ENCODE measurements at places on chromosomes 1 and 21.
A peak's percentile ranks its signal among the peaks of the same experiment; 100 is the strongest.

DNA sequence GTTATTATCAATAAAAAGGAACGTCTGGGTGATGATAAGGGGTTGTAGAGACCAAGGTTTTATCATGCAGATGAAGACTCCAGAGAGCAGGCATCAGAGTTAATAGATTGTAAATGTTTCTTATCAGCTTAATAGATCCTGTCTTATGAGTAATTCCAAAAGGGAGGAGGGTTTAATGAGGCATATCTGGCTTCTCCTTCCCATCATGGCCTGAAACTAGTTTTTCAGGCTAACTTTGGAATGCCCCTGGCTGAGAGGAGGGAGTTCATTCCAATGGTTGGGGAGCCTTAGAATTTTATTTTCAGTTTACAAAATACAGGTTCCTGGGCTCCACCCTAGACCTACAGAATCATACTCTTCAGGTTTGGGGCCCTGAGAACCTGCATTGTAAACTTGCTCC is 13.5 kb downstream of the PLA2G2D start:
- no peak for DNase-seq

- peak; percentile 62 for DNase-seq
These were observed 182.3 kb downstream of the FCRL5 start for GRCh38 chr1:157369808-157370521.

DNA sequence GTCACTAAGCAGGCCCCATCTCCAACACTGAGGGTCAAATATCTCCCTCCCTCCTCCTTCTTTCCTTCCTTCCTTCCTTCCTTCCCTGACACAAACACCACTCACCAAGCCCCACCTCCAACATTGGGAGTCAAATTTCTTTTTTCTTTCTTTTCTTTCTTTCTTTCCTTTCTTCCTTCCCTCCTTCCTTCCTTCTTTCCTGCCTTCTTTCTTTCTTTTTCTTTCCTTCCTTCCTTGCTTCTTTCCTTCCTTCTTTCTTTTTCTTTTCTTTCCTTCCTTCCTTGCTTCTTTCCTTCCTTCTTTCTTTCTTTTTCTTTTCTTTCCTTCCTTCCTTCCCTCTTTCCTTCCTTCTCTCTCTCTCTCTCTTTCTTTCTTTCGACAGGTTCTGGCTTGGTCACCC is 79.2 kb upstream of the ETS2 start:
- DNase-seq = no peak

DNA sequence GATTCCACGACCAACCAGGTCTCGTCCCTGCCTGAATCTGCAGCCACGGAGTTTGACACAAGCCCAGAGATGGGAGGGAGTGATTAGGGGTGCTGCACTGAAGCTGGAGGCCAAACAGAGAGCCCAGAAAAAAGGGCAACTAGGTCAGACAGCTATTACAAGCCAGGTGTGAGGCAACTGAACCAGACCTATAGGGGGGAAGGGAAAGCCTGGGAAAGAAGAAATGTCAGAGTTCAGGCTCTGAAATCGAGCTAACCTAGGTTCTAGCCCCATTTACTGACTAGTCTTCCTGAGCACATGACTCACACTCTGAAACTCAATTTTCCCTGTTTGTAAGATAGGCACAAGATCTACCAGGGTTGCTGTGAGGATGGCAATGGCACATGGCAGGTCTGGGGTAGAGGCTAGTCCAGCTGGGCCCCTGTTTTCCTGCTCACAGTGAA is 1.7 kb downstream of the DHCR24 start:
- DNase-seq = no peak

GRCh38 chr1:18200918-18201317 is 93.3 kb downstream of the IGSF21 start:
- DNase-seq = no peak

DNA sequence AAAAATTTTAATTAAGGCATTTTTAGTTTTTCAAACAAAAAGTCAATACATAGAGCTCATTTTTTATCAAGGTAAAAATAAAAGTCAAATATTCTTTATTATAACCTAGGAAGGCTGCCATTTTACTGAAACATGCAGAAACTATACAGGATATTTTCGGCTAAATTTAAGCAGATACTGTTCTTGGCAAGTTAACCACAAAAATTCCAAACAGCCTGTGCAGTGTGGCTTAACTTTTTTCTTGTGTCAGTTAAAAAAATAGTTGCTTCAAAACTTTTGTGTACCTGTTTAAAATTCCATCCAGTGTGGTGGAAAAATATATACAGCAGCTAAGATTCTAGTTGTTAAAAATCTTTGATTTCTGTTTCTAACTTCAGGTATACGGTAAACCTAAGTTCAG is 135.0 kb downstream of the ATP5PO start:
- DNase-seq = no peak

GRCh38 chr1:8017495-8018197 is 8.5 kb downstream of the ERRFI1 start:
- DNase-seq = no peak

DNA sequence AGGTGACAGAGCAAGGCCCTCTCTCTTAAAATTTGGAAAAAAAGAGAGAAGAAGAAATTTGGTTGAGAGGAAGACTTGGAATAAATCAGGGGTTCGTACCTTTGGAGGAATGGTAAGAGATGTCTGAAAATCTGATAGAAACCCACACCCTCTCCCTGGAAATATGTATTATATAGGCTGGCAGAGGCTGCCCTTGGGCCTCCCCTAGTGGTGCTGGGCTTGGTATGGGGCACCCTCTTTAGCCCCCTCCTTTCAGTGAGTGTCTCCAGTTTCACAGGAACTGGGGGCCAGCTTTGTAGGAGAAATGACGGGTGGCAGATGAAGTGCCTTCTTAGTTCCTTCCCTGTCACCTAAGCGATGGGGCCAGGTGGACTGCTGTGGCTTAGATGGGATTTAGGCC is 82.9 kb upstream of the SLC2A1 start:
- no peak for DNase-seq

- DNase-seq = no peak
These were observed 6.4 kb upstream of the S100A8 start for GRCh38 chr1:153397051-153397923.

DNA sequence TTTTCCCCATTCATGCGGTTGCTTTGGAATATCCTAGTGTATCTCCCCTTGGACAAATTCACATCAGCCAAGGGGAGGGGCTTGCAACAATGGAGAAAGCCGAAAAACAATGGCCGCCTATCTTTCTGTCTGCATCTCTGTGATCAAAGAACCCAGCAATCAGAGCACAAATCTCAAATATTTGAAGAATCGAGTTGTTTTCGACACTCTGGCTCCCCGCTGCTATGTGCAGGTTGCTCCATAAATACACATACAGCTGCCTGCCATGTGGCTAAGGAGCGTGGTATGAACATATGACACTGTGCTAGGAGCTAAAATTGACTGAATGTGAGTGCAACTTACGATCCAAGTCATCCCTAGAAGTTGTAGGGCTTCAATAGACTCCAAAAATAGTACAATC is 8.5 kb downstream of the CFHR4 start:
- no peak for DNase-seq

- DNase-seq = no peak
These were observed 13.4 kb downstream of the RNASEL start for GRCh38 chr1:182575540-182576149.

GRCh38 chr1:175207971-175208370 is 15.4 kb upstream of the KIAA0040 start:
- no peak for DNase-seq

GRCh38 chr1:147622731-147623130 is 47.6 kb downstream of the ACP6 start:
- DNase-seq = no peak

GRCh38 chr1:220451532-220451931 is 76.4 kb upstream of the MARK1 start:
- DNase-seq = no peak

DNA sequence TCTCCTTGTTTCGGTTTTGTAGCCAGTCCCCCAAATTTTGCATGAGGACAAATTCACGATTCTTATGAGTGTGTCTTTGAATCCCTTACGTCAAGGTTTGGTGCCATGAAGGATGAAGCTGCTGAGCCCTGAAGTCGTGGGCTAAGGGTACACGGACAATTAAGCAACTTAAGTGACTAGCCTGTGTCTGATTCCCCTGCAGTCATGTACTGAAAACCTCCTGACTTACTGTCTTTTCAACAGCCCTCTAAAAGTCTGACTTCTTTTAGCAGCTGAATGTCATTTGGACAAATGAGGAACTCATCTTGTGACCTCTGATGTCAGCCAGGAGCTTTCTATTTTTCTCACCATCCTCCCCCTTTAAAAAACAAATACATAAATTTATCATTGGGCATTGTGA is 27.1 kb upstream of the C1orf105 start:
- no peak for DNase-seq

DNA sequence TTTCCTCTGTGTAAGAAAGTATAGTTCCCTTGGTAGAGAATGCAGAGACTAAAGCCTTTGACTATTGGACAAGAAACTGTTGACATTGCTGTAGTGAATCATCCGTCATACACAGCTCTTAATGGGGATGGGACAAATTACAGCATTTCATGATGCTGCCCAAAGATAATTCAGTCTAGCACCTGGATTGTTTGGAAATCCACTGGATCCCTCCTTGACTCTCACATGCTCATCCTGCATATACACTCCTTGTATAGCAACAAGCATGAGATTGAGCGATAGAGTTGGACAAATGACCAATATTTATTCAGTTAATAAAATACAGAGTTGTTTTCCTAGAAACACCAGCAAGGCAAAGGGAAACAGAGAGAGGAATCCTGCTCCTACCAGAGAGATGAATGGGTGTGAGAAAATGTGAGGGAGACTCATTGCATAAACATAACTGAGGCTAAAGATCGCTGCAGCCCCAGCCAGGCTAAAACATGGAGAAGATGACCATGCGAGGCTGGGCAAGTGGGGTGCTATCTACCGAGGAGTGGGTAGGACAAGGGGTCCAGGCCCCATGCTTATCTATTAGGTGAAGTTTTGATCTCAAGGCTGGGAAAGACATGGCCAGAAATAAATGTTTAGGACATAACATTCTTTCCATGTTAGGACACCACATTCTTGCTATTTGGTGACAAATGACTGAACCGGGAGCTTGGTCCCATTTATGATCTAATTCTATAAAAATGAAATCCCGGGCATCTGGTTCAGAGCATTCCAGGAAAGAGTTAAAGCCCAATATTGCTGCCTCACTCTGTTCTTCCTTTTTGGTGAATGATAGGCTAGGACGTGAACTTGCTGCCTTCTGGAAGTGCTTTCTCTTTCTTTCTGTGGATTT is 153.2 kb downstream of the TGFB2 start:
- no peak for DNase-seq

- no peak for DNase-seq
These were observed 43.7 kb downstream of the SYT6 start for GRCh38 chr1:114109981-114110380.

GRCh38 chr1:32128964-32129363 is 21.1 kb downstream of the KPNA6 start:
- no peak for DNase-seq

- DNase-seq = no peak
These were observed 56.2 kb downstream of the SLC37A1 start for GRCh38 chr21:42569732-42570301.

GRCh38 chr21:16070207-16070651 is 340.4 kb downstream of the USP25 start:
- DNase-seq = peak; percentile 15

DNA sequence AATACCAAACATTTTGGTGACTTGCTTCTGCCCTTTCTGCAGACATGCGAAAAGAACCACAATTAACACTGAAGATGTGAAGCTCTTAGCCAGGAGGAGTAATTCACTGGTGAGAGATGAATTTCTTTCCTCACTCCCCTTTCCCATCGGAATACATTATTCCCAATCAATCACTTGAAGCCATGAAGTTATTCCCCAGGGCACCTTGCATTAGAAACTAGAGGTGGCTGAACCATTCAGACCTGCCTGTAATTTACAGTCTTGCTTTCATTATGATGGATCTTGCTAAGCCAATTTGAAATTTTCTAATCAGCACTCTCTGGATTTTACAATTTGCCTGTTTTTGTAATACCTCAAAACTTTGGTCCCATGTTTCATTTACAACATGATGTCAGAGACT is 9.5 kb upstream of the CORT start:
- DNase-seq = no peak

GRCh38 chr1:7250597-7251453 is 465.6 kb downstream of the CAMTA1 start:
- no peak for DNase-seq

GRCh38 chr1:208349694-208350330 is 105.6 kb upstream of the PLXNA2 start:
- DNase-seq = peak; percentile 20

DNA sequence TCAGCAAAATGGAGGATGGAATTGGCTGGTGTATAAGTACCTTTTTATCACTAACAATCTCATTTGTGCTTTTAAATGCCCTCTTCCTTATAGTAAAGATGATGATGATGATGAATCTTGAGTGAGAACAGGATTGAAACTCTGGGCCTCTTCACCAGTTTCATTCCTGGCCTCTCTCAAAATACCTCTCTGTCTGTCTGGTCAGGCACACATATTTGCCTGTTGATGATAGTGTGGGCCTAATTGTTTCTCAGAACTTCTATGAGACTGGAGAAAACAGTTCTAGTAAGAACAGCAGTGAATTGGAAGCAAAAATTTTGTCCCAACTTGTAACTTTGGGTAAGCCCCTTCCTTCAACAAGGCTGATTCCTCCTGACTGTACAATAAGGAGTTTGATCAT is 94.4 kb upstream of the RGS4 start:
- no peak for DNase-seq
